ENCODE measurements at places on chromosomes 3 and 15.

DNA sequence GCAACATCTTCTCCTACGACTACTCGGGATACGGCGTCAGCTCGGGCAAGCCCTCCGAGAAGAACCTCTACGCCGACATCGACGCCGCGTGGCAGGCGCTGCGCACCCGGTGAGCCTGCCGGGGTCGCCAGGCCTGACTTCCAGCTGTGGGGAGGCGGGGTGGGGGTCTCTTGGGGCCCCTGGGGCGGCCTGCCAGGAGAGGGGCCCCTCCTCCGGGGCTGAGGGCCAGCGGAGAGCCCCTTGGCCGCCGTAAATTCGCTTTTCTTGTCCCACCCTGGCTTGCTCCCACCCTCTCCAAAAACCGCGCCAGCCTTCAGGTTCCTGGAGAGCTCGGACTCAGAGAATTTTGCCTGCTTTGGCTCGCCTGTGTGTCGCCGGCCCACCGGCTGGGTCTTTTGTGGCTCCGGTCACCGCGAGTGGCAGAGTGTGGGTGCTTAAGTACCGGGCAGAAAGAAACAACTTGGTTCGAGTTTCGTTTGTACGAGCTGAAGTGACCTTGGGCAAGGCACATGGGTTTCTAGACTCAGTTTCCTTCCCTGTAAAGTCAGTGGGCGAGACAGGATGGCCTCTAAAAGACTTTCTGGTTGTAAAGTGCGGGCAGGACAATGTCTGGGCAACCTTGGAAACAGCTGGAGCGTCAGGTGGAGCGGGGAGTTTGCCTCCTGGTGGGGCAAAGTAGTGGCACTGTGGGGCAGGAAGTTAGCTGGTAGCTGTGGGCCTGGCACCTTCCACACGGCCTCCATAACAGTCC lies 976 bp downstream of the ABHD17C start:
- peak; percentile 32 for DNase-seq

GRCh38 chr15:55250941-55251340 lies 38.7 kb downstream of the RAB27A start:
- no peak for DNase-seq

DNA sequence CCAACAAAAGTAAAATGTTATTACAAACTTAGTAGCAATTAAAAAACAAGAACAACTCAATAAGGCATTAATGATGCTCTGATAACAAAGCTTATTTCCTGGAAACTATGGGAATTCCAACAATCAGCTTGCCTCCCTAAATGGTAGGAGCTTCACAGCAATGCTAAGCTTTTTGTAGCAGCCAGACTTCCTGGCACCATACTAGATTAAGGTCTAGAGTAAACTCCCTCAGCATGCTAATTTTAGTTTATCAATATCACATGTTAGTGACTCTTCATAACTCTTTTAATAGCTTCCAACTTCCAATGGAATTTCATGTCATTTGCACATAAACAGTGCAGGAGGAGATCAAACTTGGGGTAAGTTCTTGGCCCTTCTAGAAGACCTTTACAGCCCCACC lies 782.0 kb downstream of the MCTP2 start:
- DNase-seq = no peak

DNA sequence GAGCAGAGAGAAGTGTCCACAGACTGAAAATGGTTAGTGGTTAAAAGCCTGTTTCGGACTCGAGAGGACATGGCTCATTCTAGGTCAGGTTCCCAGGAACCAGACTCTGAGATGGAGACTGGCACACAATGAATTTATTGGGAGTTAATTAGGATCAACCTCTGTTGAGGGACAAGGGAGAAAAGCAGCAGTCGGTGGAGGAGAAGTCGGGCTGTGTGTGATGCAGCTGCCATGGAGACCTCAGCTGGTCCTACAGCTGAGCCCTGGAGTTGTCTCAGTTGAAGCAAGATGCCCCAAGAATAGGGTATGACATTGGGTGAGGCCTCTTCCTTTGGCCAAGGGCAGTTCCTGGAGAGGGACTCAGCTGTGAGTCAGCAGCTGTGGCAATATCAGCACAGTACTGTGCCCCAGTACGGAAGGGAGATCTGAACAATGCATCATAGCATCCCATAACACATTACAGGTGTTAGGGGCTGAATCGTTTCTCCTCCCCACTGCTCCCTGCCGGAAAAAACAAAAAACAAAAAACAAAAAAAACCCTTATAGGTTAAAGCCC lies 105.4 kb downstream of the ABHD5 start:
- DNase-seq = no peak

DNA sequence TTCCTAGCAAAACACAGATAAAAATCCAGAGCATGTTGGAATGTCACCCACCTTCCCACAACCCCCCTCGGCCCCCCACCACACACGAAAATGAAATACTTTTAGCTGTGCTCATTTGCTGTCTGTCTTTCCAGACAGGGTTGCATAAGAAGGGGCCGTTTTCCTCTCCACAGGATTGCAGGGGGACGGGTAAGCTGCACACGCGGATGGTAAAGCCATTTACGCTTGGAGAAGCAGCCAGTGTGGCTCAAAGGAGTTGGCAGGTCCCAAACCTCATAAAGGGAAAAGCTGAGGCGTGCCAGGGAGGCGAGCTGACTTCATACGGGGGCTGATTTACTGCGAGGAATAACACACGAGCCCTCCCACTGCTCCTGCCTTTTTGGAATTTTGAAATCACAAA lies 47.4 kb upstream of the ITGA11 start:
- DNase-seq = peak; percentile 27

Measured in iris pigment epithelial cell (primary cell).